NCI-H446 (cell line): ENCODE measurements at places on chromosomes 7 and 10.

DNA sequence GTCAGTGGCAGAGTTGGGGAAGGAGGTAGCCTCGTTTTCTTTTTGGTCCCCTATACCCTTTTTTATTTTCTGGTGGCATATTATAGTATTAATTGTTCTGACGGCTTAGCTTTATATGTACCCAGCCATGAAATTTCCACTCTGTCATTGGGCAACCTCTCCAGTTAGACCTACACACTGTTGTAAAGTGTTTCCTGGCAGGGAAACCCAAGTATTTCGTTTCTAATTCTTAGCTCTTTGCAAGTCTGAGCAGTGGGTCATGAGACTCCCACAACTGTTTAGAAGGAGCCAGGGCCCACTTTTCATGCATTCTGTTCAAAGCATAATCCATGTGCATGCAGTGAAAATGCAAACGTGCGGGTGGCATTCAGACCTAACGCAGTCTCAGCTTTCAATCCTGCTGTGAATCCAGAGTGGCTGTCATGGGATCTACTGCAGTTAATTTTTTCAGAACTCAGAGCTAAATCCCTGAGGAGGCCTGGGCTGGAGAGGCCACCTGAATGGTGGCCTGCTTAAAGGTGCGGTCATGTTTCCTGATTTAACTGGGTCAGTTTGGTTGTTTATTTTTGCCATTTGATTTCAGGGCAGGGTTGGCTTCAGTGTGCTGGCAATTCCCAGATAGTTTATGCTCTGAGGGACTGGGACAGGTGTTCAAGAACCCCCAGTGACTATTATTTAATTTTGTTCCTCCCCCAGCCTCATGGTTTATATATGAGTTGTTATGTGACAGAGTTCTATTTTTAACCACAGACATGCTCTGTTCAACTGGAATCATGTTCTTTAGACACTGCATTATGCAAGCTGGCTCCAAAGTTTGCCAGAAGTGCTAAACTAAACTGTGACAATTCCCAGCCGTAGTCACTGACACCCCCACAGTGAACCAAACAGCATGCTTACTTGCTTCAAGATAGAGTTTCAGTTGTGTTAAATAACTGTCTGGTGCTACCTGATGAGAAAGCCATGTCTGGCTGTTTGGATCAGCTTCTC is 27.4 kb upstream of the SYPL1 start:
- DNase-seq = no peak

DNA sequence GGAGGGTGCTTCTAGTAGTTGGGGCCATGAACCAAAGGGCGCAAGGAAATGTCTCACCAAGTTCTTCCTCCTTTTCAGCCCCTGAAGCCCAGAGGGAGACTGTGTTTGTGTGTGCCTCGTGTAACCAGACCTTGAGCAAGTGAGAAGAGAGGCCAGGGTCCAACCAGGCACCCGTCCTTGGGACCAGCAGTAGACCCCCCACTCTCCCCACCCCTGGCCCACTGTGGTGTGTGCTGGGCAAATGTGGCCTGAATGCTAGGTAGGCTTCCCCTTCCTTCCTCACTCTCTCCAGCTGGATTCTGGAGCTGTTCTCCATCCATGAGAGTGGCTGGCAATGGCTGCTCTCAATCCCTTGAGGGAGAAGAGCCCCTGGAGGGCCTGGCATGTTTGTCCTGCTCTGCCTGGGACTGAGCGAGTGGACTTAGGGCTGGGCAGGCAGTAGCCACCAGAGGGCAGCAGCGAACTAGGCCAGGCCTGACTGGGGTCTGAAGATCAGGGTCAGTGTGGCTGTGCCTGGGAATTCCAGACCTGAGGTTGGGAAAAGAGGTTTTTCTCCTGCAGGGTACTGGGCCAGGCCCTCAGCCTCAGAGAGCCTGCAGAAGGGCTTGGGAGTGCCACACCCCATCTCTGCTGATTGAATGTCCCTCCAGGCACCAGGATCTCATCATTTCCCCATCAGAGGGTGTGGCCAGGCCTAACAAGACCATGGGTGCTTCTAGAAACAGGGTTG is 12.5 kb downstream of the SFRP5 start:
- DNase-seq = peak; percentile 51

- no peak for DNase-seq
These were observed 240.8 kb downstream of the GATA3 start for GRCh38 chr10:8295311-8295710.

DNA sequence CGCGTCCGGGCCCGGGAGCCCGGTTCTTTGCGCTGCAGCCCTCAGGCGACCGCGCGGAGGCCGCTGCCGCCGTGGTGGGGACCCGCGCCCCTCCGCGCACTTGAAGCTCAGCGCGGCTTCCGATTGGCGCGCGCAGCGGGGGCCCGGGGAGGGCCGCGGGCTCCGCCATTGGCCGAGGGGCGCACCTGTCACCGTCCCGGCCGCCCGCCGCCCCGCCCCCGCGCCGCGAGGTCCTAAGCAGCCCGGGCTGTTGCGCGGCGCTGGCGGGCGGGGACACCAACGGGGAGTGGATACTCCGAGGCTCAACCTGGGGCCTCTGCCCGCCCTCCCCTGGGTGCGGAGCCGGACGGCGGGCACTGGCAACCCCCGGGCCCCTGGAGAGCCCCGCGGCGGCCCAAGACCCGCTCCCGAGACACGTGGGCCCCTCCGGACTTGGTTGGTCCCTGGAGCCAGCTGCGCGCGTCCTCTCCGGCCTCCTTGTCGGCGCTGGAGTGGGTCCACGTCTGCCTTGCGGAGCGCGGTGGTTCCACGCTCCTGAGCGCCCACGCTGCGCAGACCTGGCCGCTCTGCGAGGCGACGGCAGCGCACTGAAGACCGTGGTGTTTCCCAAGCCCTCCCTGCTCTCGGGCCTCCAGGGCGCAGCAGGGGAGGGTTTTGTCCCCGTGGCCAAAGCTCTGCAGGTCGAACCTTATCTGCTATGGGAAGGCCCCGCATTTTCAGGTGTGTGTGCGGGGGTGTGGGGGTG is at the start of gene MNX1:
Gene MNX1, minus strand, starts transcription at position 76 of the 745 bp plus-strand sequence. CDS start 313 bp downstream, outside the sequence.
- peak; percentile 89 for DNase-seq

DNA sequence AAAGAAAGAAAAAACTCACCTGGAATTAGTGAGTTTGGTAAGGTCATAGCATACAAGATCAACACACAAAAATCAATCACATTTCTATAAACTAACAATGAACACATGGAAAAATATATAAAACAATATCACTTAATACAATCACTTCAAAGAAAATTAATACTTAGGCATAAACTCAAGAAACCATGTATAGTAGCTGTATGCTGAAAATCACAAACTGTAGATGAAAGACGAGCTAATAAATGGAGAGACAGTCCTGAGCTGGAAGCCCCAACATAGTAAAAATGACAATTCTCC is 113.8 kb upstream of the RHEB start:
- no peak for DNase-seq

DNA sequence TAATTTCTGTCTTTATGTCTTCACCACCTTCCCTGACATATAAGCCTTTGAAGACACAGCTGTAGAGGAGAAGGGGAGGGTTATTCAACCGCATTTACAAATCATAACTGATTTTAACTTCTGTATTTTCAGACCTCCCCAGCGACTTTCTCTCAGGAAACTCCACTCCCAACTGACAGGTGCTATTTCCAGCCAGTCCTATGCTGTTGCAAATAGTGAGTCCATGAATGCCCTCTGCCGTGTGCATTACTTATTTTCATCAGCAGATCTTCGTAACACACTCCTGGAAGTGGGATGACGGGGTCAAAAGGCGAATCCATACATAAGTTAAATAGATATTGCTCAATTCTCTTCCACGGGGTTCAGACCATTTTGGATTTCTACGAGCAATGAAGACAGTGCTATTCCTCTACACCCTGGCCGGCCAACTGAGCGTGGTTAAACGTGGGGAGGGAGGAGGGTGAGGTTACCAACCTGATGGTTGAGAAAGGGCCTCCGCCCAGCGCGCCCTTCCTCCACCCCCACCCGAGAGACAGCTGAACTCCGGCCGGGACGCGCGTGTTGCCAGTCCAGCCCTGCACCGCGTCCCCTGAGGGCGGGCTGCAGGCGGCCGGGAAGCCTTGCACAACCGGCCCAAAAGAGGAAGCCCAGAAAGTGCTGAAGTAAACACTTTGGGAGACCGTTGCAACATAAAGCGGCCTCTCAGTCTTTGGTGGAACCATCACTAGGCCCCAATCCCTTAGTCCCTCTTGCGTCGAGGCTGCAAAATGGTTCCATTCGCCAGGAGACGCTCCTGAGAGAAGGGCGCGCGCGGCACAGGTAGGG is at the start of gene APBB1IP:
Gene APBB1IP, plus strand, starts transcription at position 705 of the 825 bp plus-strand sequence. CDS start 53,986 bp downstream, outside the sequence.
- no peak for DNase-seq

DNA sequence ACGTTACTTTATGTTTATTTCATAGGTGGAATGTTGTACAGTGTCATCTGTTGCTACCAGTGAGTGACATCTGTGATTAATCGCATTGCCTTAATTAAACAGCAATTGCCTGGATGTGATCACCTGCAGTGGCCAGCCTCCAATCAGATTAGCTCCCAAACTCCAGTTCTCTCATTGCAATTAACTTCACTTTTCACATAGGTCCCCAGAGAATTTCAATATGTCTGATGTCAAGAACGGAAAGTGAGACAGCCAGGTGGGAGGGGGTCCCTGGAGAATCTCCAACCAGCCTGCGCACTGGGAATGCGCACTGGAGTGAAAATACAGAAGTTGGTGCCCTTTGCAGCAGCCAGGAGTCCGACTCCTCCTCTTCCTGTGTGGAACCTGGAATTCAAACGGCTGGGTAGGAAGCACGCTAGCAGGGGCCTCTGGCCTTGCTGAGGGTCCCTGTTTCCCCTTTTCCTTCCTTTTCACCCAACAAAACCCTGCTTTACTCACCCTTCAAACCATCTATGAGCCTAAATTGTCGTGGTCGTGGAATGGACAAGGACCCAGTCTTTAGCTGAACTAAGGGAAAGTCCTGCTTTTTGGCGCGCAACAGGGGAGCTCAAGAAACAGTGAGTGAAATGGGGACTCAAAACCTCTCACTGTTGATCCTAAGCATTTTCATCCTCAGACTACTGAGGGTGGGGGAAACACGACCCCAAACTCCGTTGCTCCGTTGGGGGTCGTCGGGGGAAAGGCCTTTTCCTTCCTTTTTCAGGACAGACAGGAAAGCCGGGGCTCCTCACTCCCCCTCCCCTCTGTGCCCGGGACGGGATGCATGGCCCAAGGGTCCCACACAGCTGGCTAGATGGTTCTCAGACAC is 1355.5 kb upstream of the LRRTM3 start:
- no peak for DNase-seq

GRCh38 chr7:85167636-85168035 is 19.2 kb downstream of the SEMA3D start:
- DNase-seq = no peak

GRCh38 chr10:88913788-88914187 is 33.7 kb downstream of the STAMBPL1 start:
- peak; percentile 61 for DNase-seq

DNA sequence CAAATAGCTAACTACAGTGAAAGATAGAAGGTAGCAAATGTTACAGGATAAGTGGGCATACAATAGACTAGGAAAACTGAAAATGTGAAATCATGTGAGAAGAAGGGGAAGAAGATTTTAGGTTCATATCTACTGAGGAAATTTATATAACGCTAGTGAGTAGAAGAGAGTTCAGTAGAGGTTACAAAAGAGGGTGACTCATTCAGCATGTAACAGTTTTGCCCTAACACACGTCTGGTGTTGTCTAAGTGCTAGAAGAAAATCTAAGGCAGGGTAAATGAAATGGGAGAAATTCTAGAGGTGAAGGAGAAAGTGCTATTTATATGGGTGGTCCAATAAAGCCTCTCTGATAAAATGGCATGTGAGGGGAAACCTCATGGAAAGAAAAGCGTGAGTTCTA is 731.4 kb upstream of the POT1 start:
- DNase-seq = no peak

DNA sequence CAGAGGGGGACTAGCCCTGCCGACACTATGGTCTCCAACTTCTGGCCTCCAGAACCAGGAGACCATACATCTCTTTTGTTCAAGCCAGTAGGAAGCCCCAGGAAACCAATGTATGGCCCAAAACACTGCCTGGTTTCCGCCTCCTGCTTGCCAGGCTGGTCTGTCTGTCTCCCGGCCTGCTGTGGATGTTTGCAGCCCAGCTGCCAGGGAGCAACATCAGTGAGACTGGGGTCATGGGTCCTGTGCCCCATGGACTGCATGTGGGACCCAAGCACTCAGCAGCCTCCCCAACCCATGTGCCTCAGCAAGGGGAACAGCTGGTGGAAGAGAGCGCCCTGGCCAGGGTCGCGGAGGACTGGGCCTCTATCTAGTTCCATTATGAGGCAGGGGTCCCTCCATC is 33.4 kb upstream of the NUB1 start:
- no peak for DNase-seq

GRCh38 chr7:36185092-36185491 is 32.0 kb downstream of the EEPD1 start:
- DNase-seq = no peak

DNA sequence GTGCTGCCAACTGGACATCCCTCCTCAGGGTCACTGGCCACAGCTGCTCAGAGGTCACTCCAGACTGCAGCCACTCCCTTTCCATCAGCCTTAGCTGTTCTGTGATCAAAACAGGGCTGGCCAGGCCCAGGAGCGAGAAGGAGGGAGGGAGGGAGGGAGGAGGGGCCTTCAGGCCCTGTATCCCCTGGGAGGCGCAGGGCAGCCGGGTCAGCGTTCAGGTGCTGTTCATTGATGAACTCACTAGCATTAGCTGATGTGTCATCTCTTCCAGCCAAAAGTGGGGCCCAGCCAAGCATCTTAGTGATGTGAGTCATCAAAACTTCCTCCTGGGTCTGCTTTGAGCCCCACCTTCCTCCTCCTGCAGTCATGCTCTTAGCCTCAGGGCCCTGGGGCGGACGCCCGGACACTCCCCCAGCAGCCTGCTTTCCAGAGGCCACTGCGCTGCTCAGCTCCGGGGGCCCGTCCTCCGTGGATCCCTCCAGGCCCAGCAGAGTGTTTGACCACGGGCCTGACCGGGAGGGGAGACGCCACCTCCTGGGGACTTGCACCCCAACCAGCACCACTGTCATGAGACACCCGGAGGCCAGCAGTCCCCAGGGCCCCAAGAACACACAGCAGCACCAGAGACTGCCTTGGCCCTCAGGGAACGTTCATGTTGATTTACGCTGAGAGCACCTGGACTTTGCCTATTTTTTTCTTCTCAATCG is 149.2 kb downstream of the PRKAG2 start:
- no peak for DNase-seq

DNA sequence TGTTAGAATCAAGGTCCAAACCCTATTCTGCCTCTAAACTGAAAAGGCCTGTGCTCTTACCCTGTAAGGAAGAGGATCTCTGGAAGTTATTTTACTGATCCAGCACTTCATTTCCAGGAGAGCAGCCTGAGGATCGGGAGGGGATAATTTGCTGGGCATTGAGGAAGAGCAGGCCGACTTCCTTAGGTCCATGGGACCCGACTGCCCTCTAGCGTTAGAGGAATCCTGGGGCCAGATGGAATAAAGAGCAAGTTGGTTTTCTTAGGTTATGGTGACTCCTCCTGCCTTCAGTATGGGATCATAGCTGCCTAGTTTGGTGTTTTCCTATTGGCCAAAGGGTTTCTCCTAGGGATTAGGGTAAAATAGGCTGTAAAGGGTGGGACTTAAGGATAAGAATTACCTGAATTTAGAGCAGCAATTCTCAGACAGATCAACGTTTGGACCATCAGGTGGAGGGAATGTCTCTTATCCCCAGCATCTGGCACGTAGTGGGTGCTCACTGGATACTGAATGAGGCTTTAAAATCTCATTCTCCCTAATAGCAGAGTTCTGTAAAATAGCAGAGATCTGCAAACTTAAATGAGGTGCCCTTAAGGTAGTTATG is 40.0 kb upstream of the SORBS1 start:
- DNase-seq = peak; percentile 78

- no peak for DNase-seq
These were observed 32.1 kb downstream of the KCNMA1 start for GRCh38 chr10:77605466-77605865.

GRCh38 chr7:155202106-155202871 is 95.4 kb upstream of the INSIG1 start:
- DNase-seq = no peak
